CD4-positive, alpha-beta T cell treated with Interleukin-6 at 100 ng/mL for 8 hours (primary cell): ENCODE measurements at places on chromosomes 3 and 15.

DNA sequence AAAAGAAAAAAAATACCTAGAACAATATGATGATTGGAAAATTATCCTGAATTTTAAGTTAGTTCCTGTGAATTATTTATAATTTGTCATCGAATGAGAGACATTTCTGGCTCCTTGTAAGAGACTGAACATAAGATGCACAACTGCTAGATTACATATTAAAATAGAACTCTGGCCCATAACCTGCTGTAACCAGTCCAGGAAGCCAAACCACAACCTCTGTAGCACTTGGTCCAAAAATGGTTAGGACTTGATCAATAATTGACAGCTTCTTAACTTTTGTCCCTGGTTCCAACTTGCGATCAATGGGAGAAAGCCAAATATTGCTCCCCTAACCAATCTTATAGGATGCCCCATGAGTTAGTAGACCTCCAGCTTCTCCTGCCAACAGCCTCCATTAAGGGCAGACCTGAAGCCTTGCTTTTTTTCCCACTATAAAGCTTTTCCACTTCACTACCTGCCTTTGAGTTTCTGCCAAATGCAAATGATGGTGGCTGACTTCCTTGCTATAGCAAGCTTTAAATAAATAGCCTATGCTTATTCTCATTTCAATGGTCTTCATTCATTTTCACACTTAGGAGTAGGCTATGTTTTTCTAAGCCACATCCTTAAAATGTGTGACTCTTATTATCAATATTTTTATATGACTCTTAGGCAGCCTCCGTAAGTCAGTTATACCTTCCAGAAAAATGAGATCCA lies 224.0 kb upstream of the ARHGEF26 start:
- DNase-seq = no peak

DNA sequence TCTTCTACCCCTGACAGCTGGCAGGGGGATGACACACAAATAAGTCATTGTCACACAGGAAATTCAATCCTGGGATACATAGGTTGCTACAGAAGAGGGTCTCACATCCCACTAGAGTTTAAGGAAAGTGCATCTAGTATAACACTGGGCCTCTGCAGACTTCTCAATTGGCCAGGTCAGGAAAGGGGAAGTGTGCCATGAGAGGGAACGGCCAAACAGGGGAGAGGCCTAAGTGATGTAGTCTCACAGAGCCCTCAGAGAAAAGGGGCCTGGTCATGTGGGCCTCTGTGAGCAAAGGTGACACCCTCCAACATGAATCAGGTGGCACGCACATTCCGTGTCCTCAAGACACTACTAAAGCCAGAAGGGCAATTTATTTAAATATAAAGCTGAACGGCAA lies 11.2 kb downstream of the ZXDC start:
- no peak for DNase-seq

GRCh38 chr3:159731254-159731653 lies 257.4 kb upstream of the IL12A start:
- no peak for DNase-seq

DNA sequence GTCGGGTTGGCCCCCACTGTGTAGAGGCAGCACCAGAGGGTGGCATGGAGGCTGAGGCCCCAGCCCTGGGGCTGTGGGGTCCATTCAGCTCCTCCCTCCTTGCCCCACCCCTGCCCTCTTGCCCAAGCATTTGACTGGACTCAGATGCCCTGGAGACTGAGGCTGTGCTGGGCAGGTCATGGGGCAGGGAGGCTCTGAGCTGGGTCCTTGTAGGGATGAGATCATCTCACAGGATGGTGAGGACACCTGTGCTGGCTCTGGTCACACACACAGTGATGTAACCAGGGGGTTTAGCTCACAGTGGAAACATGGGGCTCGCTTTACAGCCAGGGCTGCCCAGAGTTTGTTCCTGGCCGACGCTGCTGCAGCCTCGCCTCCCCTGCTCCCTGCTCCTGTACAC lies 17.8 kb downstream of the ALPK3 start:
- DNase-seq = no peak

DNA sequence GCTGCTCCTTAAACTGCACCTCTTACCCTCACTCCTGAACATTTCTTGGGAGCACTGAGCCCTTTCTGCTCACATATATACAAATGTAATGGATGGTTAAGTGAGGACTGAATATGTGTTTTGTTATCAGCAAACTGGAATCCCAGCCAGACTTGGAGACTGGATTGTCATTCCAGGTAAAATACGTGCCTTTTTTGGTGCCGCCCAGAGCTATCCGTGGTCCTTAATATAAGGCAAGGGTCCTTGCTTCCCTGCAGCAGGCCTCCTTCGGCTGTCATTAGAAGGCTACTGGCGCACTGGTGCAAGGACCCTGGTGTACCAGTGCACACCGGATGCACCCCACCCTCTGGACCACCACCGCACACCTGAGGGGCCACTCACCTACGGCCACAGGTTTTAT lies 1.1 kb upstream of the GABRB3 start:
- no peak for DNase-seq

DNA sequence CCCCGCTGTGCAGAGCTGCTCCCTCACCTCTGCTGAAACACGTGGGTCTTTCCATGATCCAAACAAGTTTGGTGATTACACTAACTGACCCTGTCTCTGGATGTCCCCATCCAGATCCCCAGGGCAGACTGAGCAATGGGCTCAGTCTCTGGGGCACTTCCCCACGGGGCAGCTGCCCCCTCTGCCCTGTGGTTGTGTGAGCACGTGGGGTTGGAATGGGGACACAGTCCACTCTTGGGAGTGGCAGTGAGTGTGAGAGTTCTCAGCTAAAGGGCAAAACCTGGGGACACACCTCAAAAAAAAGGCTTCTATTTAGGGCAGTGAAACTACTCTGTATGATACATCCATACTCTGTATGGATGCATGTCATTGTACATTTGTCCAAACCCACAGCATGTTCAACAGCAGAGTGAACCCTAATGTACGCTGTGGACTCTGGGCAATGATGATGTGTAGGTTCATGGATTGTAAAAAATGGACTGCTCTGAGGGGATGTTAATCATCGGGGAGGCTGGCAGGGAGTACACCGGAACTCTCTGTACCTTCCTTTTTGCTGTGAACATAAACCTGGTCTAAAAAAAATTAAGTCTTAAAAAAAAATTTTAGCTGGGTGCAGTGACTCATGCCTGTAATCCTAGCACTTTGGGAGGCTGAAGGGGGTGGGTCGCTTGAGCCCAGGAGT lies 49.9 kb upstream of the BLM start:
- DNase-seq = no peak

DNA sequence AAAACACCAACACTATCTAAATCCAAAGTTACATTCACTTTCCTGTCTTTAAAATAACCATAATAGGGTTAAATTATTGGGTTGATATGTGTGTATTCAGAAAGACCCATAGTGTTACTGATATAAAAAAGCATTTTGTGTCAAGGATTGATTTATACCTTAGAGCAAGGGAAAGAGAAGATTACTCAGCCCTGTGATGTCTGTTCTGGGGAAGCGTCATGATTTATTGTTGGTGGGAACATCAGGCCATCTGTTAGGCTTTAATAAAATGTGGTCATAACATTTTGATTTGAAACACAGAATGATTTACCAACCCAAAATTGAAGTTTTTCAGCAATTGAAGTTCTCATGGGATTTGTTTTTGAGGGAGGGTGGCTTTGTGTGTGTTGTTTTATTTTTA lies 33.2 kb downstream of the SIDT1 start:
- no peak for DNase-seq

GRCh38 chr15:81548365-81549130 lies 174.5 kb upstream of the TMC3 start:
- no peak for DNase-seq

DNA sequence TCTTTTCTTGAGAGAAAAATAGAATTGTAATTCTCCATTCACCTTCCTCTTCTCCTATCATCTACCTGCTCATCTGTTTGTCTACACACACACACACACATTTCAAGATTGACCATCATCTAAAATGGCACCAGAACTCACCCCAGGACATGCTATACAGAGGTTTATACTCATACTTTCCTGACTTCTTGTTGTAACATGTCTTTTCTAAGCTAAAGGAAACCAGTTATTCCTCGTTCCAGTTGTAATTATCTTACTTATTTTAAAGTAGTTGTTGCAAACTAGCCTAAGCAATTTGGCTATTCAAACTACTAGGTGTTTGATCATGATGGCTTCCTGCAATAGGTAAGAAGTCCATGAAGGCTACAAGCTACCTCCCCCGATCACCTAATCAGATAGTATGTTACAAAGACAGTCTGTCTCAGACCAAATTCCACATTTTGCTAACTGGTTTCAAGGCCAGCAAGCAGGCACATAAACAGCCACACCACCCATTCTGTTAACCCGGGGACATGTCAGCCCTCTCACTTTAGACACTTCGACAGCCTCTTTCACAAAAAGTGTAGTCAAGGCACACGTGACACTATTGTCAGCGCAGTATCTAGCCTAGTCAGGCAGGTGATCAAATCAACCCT lies 189.7 kb downstream of the SHQ1 start:
- no peak for DNase-seq

- DNase-seq = no peak
These were observed 5.3 kb downstream of the ATP1B3 start for GRCh38 chr3:141881702-141882101.

- DNase-seq = no peak
These were observed 30.7 kb upstream of the GRIP2 start for GRCh38 chr3:14570864-14571263.

GRCh38 chr3:12323237-12323636 lies 34.4 kb downstream of the PPARG start:
- no peak for DNase-seq
